MG63 (cell line): ENCODE measurements at places on chromosomes 13 and 19. TPM values are rescaled to one million over a fixed set of nuclear protein-coding genes. Genes with fewer than 3 reads are reported as not detected.
A peak's percentile ranks its signal among the peaks of the same experiment; 100 is the strongest.

GRCh38 chr13:40402931-40403431, 263.5 kb downstream of the FOXO1 start:
- DNase-seq, result peak; percentile 43

DNA sequence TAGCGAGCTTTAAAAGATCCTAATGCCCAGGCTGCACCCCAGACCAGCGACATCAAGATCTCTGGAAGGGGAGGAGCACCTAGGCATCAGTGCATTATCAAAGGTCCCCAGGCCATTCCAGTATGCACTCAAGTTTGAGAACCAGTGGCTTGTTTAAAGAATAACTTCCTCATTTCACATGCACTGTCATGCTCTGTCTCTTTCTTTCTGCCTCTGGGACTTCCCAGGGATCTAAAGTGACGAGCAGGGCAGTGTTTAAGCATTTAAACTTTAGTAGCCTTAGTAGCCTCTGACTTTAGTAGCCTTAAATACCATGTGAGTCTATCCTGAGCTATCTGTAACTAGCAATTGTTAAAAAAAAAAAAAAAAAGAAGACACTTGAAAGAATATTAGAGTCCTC, 8.9 kb upstream of the FARP1 start:
- no peak for DNase-seq

GRCh38 chr19:29578349-29578748, 27.7 kb upstream of the POP4 start:
- DNase-seq, result no peak

U2AF1L4 gene
- 16.3 and 19.8 TPM in 2 replicates for total RNA-seq

- peak; percentile 75 for DNase-seq
Measured at GRCh38 chr19:43519436-43520088, 7.4 kb downstream of the ETHE1 start.

RGL3 gene
- 0.10 TPM in 1 of 2 replicates, not detected in the other for total RNA-seq

KLF2 gene
- total RNA-seq, result 4.4 and 6.3 TPM in 2 replicates
